Left ventricle myocardium inferior (tissue), 1 donor: ENCODE measurements at places on chromosomes 11 and 22. TPM values are rescaled to one million over a fixed set of nuclear protein-coding genes. Genes with fewer than 3 reads are reported as not detected.

DBX1 gene
- total RNA-seq: not detected

IRAG1 gene
- 5.1 TPM for total RNA-seq

KRTAP5-2 gene
- total RNA-seq: not detected

CD3E gene
- total RNA-seq: 0.60 TPM

DUSP8 gene
- total RNA-seq: 15.3 TPM

APOA1 gene
- total RNA-seq: 62.6 TPM

ARCN1 gene
- total RNA-seq: 99.4 TPM

ANO1 gene
- 7.7 TPM for total RNA-seq

KRTAP5-7 gene
- not detected for total RNA-seq

PANX3 gene
- total RNA-seq: not detected

RIN1 gene
- total RNA-seq: 1.0 TPM

OR51B4 gene
- total RNA-seq: not detected

SLC1A2 gene
- total RNA-seq: 8.4 TPM

PKDREJ gene
- total RNA-seq: 0.08 TPM

GRCh38 chr22:27107824-27108223 is 450.4 kb downstream of the MIAT start:
- DNase-seq: peak; percentile 53

- DNase-seq: no peak
These were observed 37.7 kb downstream of the DDI1 start for GRCh38 chr11:104073950-104074705.

- peak; percentile 6 for DNase-seq
These were observed 54.7 kb downstream of the SGSM3 start for GRCh38 chr22:40425082-40425481.

GRCh38 chr11:96276836-96277235 is 66.2 kb downstream of the MAML2 start:
- no peak for DNase-seq

DNA sequence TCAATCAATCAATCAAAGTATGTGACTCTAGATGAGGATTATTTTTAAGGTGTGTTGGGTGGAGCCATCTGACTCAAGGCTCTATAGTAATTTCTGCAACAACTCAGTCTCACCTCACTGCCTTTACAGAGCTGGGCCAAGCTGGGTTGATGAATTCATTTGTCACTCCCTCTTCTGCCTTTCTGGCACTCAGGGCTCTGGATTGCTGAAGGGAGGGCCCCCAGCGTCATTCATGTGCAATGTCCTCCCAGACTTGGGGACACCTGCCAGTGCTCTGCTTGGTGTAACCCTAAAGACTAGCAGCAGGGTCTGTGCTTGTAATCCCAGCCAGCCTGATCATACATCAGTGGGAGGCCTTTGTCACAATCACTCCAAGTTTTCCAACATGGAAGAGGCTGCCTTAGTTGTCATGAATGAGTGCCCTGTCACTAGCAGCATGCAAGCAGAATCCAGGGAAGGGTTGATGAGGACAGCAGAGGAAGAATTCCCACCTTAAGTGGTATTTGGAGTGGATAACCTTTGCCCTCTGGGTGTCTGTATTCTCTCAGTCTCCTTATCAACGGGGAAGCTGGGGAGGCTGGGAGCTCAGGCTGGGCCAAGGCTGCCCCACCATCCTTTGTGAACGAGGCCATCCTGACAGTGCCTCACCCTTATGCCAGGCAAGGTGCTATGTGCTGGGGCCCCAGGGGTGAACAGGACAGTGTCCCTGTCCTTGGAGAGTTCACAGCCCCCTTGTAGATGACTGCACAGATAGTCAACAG is 2.0 kb upstream of the TP53I11 start:
- no peak for DNase-seq

DNA sequence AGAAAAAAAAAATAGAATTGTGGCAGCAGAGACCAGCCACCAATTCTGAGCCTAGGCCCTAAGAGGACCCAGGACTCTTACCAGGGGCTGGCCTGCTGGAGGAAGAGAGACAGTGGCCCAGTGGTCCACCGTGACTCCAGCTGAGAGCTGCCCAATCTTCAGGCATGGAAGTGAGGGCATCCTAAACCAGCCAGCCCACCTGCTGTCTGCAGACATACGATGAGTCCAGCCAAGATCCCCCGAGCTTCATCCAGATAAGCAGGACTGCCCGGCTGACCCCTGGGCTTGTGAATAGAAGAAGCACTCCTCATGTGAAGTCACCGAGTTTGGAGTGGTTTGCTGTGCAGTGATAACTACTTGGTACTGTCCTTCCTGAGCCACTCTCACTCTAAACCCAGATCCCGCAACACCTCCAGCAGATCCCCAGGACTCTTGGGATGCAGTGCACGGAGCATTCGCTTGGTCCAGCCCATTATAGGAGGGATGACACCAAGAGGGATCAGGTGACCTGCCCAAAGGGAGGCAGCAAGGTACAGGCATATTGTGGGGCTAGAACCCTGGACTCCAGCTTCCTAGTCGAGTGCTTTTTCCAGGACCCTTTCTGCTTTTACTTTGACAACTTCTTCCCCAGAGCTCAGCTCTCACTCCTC is 41.7 kb upstream of the FGF3 start:
- DNase-seq: no peak

DNA sequence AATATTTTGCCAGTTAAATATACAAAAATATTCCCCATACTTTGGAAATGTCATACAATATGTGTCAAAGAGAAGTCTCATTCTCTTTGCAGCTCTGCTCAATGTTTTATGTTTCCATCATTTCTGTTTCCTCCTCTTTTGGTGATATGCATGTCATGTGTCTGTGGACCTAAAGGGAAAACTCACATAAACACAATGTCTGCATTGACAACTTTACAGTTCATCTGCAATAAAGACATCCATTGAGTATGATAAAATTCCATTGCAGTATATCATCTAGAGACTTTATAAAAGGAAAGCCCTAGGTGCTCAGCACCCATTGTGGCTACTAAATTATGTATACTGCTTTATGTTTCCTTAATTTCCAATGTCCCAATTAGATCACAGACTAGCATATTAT is 461.3 kb upstream of the FAT3 start:
- DNase-seq: no peak

DNA sequence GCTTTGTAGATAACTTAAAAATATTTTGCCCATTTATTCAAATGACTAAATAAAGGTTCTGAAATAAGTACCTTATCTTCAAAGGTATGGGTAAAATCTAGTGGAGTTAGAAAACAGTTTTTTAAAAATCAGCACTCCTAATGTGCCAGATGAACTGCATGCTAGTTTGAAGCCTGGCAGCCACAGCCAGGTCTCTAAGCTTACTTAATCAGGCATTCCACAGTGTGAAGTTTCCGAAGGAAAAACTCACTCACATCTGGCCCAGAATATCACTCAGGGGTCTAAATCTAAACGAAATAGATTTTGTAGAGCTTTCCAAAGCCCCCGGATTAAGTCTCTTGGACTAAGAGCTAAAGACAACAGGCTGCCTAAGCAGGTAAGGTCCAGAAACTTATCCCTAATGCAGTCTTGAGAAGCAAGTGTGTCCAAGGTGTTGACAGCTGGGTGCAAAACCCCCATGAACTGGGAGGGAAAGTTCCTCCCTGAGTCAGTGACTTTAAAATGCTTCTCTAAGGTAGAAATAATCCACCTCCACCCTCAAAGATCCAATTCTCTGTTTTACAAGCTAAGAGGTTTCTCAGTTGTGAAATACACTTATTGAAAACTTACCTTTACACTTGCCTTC is 157.6 kb downstream of the FCHSD2 start:
- DNase-seq: no peak

DNA sequence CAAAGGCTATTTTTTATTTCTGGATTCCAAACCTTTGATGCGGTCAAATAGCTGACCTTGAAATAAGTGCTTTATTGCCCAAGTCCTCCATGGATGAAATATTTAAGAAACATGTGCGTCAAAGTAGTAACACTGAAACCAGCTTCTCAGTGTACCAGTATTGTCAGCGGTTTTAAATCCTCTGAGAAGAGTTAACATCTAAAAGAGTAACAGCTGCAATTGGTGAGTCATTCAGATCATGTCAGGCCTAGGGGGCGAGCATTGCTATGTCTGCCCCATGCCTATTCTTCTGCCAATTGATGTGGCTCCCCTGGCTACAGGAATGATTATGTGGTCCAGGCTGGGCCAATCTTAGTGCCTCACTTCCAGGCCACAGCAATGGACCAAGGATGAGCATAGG is 263.3 kb upstream of the SORL1-AS1 start:
- DNase-seq: no peak

GRCh38 chr11:130865774-130866114 is 50.5 kb downstream of the SNX19 start:
- peak; percentile 21 for DNase-seq

- no peak for DNase-seq
These were observed 13.9 kb downstream of the ME3 start for GRCh38 chr11:86658534-86658933.

- DNase-seq: no peak
These were observed 30.2 kb upstream of the EP300 start for GRCh38 chr22:41062146-41062545.

GRCh38 chr22:48496226-48496845 is 1331.3 kb downstream of the BRD1 start:
- peak; percentile 5 for DNase-seq

DNA sequence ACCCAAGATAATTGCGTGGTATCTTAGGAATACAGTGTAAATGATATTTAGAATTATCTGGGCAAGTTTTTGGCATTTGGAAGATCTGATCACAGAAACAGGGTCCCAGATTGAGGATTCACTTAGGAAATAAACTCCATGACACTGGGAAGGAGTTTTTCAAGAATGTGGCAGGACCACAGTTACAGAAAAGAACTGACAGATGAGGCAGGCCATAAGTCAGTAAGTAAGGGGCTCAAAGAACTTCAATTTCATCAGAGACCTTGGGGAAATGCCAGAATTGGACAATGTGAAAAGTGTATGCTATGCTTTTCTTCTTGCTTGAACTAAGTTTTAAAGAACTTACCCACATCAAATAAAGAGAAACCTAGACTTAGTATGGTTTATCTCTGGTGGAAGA is 49.3 kb downstream of the RBMXL2 start:
- no peak for DNase-seq

GRCh38 chr11:70584498-70585235 is 186.3 kb downstream of the CTTN start:
- DNase-seq: no peak

DNA sequence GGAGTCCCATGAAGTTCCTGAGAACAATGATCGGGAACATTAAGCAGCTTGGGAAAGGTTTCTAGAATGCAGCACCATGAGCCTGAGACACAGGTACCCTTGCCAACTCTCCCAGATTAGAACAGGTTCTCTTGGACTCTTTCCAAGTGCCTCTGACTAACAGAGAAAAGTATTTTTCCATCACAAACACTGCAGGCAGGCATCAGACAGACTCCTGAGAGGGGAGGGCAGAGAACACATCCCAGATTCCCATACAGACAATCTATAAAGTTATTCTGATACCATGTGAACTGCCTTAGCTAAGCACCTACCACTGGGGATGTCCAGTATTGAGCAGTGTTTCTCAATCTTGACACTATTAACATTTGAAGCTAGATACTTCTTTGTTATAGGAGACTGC is 27.3 kb downstream of the SERGEF start:
- DNase-seq: no peak

GRCh38 chr22:29313126-29313575 is 2.3 kb downstream of the RASL10A start:
- no peak for DNase-seq

GRCh38 chr11:118908901-118909618 is 16.7 kb downstream of the BCL9L start:
- DNase-seq: peak; percentile 89

GRCh38 chr11:70077411-70078094 is 564 bp upstream of the ANO1 start:
- DNase-seq: no peak

DNA sequence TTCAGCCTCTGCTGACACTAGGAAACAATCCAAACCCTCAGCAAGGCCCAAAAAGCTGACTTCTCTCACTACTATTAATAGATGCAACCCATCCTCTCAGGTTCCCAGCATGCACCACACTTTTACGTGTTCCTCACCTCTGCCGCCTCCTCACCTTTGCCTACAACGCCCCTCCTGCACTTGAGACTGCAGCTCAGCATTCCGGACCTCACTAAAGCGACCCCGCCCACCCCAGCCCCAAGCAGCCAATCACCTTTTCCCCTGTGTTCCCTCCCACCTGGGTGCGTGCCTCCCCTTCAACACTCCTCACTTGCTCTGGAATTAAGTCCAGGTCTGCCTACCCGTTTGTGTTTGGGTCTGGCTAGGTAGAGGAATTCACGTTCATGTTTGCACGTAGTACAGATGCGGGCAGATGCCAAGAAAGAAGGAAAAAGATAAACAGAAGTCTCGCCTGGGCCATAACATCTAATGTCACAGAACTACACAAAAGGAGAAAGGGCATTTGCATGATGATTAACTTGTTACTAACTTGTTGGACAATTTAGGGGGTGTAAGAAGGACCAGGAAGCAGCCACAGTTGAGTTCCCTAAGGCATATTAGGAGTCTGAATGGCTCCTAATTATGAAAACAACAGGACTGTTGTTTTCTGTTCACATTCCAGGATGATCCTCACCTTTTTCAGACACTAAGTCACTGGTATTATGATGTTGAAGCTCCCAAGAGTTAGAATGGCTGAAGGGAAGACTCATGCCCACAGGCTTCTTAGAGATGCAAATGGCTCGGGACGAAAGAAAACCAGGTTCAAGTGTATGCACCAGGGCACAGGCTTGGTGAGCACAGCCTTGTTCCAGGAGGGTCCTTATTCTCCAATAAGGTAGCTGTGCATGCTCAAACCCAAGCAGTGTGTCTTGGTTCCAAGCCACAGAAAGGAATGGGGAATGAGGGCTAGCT is 102.2 kb downstream of the MICAL3 start:
- peak; percentile 54 for DNase-seq

DNA sequence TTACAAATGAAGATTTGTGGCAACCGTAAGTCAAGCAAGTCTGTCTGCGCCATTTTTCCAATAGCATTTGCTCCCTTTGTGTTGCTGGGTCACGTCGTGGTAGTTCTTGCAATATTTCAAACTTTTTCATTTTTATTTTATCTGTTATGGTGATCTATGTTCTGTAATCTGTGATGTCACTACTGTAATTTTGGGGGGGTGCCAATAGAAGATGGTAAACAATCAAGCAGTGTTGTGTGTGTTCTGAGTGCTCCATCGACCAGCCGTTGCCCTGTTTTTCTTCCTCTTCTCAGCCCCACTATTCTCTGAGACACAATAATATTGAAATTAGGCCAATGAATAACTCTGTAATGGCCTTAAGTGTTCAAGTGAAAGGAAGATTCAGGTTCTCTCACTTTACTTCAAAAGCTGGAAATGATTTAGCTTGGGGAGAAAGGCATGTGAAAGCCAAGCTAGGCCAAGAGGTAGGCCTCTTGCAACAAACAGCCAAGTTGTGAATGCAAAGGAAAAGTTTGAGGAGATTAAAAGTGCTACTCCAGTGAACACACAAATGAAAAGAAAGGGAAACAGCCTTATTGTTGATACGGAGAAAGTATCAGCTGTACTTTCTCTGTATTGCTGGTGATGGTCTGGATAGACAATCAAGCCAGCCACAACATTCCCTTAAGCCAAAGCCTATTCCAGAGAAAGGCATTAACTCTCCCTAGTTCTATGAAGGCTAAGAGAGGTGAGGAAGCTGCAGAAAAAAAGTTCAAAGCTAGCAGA is 7.5 kb downstream of the ZC3H12C start:
- no peak for DNase-seq

GRCh38 chr11:42311514-42311913 is 852.1 kb upstream of the LRRC4C start:
- DNase-seq: no peak
